ENCODE measurements at places on chromosomes 1 and 21. TPM values are rescaled to one million over a fixed set of nuclear protein-coding genes. Genes with fewer than 3 reads are reported as not detected.

Gene LCE3A
- total RNA-seq = not detected

Gene GSTM1
- not detected for total RNA-seq

Gene SPRR4
- not detected for total RNA-seq

GRCh38 chr1:60101516-60101915 lies 27.9 kb upstream of the C1orf87 start:
- DNase-seq = no peak

- DNase-seq = peak; percentile 42
Measured at GRCh38 chr1:65813956-65814355, 21.3 kb downstream of the PDE4B start.
